ENCODE measurements at places on chromosomes 2 and 18.

GRCh38 chr2:241659150-241659739 is 21.8 kb downstream of the ATG4B start:
- DNase-seq: no peak

DNA sequence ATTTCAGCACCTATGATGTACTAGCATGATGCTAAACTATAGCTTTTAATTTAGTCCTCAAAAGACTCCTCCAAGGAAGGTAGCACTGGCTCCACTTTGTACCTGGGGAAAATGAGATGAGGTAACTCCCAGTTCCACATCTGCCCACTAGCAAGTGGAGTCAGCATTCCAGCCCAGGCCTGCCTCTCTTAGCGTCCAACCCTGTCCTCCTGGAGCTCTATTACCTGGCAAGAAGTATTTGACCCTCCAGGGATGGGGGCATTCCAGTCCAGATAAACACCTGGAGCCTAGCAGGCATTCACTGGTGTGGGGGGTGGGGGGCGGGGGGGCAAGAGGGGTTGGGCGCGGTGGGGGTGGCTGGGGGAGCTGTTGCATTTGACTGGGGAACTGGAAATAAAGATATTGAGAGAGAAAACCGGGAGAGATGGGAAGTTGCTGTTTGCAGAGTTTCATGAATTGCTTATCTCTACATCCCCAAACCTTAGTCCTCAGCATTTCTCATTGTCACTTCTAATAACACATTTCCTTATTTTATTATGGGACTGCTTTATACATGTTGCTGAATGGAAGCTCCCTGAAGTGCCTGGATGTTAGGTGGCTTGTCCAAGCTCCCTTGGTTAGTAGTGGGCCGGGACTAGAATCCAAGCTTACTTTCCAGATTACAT is 22.0 kb upstream of the FZD5 start:
- DNase-seq: no peak

DNA sequence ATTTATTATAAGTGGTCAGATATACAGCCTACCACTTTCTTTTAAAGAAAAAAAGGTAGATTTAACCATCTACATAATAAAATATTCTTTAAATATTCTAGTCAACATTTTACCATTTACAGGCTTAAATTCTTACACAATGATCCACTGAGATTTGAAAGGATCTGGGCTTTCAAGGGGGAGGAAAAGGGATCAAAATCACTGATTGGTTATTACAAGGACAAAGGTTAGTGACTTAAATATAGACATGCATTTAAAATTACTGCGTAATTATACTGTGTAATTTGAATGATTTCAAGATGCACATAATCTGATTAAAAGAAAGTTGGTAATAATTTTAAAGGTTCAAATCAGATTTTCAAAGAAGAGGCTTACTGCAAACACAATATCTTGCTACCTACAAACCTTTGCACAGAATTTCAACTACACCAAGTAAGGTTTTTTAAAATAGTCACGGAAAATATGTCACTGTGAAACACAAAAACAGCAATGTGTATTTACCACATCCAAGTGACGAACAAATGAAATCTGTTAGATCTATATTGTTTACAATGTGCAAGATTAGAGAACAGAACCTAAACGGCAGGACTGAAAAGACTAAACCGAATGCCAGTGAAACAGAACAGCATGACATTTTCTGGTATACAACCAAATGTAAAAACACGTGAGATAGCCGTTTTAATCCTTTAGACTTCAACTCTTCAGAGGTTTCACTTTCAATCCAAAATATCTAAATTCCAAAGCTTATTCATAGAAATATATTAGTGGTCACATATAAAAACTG is 40.8 kb downstream of the RTN4 start:
- no peak for DNase-seq

DNA sequence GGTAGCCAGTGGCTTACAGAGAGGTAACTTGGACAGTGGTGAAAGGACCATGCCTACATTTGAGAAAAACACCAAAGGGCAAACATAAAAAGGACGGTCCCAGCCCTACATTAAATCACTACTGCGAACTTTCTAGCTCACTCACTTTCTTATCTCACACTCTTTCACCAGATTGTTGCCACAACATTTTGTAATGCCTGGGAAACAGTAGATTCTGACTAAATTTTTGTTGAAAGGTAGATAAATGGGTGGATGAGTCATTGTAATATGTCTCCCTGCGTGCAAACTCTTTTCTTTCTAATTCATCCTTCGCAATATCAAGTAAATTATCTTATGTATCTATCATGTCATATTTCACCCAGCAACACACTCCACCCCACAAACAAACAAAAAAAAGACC is 192.2 kb downstream of the IRS1 start:
- DNase-seq: no peak

DNA sequence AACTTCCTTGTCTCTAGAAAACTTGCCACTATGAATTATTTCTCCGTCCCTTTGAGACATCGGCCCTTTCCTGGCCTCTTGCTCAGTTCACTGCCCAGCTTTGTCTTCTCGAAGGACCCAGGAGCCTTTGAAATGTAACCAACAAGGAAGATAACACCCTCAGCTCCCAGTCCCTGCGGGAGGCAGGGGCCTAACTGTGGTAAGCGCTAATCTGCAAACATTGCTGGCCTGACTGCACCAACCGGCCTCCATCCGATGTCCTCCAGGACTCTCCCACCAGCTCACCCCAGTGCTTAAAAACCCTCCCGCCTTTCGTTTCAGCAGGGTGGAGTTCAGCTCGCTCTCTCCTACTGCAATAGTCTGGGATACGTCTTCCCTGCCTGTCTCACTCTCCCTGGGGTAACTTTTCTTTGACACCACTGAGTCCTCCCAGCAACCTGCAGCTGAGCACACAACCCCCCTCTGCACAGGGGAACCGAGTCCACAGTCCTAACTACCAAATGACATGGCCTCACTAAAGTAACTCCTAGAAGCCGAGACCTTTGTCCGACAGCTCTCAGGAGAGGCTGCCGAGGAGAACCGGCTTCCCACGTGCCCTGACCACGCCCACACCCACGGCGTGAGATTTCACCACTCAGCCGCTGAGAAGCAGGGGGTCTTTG is 76.1 kb downstream of the MBP start:
- no peak for DNase-seq

DNA sequence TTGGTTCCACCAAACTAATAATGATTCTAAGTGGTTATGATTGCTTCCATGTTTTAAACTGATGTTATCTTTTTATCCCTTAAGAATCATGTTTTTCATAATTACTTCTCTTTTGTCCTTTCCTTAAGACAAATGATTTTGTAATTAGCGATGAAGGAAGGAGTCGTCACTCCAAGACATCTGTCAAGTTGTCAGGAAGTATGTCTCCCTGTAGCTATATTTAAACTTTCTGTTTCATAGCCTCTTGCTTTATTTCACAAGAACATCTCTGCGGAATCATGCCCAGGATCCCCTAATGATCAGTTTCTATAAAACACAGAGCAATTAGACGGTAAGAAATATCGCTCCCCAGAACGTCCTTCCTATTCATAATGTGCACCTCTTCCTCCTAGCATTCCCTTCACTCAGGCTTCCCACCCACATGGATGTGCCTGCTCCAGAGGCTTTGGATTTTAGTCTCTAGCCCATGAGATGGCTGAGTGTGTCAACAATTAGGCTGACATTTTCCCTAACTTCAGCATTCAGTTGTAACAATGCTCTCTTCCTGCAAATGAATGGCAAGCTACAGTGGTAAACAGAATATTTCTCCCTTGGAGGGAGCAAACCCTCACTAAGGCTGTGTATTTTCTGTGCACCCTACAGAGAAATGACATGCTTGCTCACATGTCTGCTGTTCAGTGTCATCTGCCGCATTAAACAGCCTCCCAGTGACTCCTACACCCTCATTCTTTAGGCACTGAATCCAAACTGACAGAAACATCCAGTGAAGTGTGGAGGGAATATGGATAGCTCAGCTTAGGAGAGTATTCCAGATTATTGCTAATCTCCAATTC is 879.6 kb upstream of the CELF4 start:
- DNase-seq: no peak

- no peak for DNase-seq
These were observed 69.1 kb upstream of the CTLA4 start for GRCh38 chr2:203798296-203799087.

- DNase-seq: no peak
These were observed 99.3 kb upstream of the DNAJC10 start for GRCh38 chr2:182616471-182617393.

DNA sequence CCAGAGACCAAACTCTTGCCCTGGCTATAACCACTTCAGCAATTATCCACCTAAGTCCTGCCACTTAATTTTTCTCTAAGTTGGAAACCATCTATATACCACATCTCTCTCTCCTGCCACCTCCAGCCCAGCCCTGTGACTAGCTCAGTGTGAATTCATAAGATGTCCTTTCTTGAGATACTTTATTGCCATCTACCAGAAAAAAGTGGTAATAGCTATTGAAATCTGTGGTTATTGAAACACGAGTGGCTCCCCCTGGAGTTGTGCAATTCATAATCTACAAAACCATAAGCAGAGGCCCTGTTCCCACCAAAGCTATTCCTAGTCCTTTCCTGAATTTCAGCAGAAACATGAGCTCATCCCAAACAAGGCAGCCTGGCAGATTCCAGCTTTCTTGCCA is 324.0 kb downstream of the TXNL1 start:
- DNase-seq: no peak

DNA sequence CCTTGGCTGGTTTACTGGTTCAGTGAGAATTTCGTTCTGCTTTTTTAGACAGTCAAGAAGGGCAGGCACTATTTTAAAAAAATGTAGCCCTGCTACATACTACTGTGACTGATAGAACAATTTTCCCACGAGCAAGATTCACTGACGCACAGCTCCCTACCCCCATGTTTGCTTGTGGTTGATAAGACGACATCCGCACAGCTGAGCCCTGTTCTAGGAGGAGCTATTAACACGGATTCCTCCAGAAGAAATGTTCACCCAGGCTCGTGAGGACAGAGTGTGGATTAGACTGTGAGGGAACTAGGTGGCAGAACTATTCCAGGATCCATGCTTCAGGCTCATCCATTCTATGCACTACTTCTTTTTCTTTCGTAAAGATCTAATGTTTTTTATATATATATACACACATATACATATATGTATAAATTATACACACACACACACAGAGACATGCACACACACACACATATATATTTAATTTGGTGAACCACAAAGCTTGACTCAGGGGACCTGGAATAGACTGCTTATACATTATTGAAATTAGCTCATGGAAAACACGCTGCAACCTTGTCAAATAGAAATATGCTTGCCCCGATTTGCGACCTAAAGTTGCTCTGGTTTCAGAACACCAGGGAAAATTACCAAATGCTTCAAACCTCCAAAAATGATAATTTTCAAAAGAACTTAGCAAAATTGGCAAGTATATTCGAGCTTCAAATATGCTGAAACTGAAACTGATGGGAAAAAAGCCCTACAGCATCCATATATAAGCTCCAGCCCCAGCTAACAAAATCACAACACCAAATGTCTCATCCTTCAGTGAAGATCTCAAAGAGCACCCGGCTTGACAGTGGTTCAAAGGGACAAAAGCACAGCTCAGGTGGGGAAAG is 370.4 kb downstream of the SOCS6 start:
- DNase-seq: no peak

DNA sequence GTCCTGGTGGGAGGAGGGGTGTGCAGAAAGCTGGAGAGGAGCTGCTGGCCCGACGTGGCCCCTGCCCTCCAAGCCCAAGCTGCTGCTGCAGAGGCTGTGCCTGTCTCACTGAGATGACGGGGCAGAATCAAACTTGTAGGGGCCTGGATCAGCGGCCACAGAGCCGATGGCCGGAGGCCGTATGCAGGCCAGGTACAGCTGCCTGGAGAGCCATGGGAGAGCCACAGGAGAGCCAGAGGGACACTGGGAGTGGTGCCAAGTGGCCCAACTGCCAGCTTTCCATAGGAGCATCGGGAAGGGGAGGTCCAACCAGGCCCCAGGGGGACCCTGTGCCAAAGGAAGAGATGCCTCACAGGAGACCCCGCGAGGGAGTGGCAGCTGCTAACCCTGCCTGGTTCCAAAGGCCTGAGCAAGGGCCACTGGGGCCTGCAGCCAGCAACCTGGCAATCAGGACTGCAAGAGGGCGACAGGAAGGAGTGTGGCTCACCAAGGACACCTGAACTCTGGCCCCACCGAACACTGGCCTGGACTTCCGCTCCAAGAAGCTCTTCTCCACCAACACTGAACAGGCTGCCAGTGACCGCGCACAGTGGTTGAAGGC is 70.7 kb downstream of the HDAC4 start:
- DNase-seq: no peak

DNA sequence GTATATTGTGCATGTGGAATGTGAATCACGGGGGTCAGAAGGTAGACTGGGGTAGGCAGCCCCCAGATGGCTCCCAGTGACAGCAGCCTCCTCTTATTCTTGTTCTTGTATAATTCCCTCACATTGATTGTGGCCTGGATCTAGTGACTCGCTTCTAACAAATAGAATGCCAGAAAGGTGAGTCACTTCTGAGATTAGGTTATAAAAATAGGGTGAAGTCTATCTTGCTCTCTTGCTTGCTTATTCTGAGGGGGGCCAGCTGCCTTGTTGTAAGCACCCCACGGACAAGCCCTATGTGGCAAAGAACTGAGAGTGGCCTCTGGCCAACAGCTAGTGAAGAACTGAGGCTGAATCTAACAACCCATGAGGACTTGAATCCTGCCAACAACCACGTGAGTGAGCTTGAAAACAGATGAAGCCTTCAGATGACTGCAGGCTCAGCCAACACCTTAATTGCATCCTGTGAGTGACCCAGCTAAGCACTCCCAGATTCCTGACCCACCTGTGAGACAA is 15.6 kb upstream of the RMND5A start:
- no peak for DNase-seq

DNA sequence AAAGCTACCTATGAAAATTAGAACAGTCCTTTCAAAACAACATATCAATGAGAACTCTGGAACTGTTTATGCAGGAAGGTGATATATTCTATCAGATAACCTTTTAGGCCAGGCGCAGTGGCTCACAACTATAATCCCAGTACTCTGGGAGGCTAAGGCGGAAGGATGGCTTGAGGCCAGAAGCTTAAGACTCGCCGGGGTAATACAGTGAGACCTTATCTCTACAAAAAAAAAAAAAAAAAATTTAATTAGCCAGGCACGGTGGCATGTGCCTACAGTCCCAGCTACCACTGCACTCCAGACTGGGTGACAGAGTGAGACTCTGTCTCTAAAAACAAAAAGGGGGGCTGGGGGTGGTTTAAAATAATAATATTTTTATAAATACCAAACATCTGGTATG is 77.9 kb downstream of the OSBPL1A start:
- no peak for DNase-seq

DNA sequence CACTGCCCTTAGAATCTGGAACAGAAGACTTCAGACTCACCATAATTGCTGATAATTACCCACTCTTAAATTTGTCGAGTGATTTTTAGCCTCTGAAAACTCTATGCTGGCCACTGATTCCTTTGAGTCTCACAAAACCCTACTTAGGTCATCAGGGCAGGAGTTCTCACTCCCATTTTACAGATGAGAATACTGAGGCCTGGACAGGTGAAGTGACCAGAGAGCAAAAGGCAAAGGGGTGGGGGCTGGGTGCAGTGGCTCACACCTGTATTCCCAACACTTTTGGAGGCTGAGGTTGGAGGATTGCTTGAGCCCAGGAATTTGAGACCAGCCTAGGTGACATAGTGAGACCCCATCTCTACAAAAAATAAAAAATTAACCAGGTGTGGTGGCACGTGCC is 34.8 kb upstream of the SLC35F6 start:
- DNase-seq: no peak

All from T-helper 17 cell (primary cell).